Nucleus accumbens (tissue), 56 donors: ENCODE measurements at places on chromosomes 2 and 18.
A peak's percentile ranks its signal among the peaks of the same experiment; 100 is the strongest.

GRCh38 chr2:118539290-118539689 lies 308.2 kb downstream of the EN1 start:
- peak; percentile 3 for DNase-seq

- DNase-seq: no peak
These were observed 13.3 kb downstream of the LIMS2 start for GRCh38 chr2:127661949-127662510.

DNA sequence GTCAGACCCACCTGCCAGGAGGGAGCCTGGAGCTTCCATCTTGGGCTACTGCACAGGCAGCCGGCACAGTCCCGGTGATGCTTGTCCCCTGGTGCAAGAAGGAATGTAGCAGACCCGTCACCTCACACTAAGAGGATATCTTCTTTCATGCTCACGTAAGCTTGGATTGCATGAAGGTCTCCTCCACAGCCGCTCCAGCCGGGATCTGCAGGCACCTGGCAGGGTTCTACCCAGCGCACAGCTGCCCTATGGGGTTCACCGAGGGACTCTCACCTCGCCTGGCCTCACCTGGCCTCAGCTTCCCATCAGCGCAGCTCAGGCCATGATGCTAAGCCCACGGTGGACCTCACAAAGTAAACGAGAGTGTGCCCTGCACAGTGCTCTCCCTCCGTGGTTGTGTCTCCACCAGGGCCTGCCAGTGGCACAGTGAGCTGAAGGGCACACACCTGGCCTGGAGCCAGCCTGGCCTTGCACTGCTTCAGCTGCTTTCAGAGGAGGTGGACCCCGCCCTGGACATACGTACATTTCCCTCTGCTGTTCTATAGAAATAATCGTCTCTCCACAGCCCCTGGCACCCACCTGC lies 239.1 kb downstream of the SEPTIN10 start:
- DNase-seq: no peak

DNA sequence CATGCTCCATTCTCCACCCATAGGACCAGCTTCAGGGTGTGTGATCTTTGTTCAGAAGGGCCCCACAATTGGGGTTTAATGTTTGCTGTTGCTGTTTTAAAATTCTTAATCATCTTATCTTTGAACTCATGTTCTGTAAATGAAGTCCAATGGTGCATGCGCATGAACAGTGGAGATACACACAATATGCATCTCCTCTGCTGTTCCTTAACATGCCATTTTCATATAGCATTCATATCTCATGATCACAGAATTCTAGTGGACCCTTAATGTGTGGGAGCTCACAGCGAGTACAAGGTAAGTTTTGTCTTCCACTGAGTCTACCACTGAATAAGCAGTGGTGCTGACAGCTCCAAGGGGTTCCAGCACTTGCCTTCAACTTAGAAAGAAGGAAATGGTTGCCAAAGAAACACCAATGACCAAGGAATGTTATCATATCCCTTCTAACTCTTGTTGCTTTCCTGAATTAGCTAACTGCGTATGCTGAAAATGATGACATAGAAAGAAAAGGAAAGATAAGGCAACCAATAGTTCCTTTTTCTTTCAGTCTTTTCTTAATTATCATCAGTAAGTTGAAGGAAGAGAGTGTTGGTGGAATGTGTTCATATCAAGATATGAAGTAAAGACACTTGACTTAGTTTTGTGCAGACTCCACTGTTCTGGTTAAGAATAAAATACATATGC lies 258.9 kb upstream of the FBXO11 start:
- DNase-seq: no peak

GRCh38 chr2:10234409-10235094 lies 68.2 kb upstream of the HPCAL1 start:
- no peak for DNase-seq

- no peak for DNase-seq
These were observed 2.6 kb upstream of the THUMPD2 start for GRCh38 chr2:39781697-39782096.
